Stimulated activated memory B cell treated with anti-CD40 and anti-IgM and Interleukin-4, amounts not matched to agents 10 μg/mL and 1 μg/mL and 100 μg/mL, for 72 hours (primary cell): ENCODE measurements at places on chromosomes 4 and X.

DNA sequence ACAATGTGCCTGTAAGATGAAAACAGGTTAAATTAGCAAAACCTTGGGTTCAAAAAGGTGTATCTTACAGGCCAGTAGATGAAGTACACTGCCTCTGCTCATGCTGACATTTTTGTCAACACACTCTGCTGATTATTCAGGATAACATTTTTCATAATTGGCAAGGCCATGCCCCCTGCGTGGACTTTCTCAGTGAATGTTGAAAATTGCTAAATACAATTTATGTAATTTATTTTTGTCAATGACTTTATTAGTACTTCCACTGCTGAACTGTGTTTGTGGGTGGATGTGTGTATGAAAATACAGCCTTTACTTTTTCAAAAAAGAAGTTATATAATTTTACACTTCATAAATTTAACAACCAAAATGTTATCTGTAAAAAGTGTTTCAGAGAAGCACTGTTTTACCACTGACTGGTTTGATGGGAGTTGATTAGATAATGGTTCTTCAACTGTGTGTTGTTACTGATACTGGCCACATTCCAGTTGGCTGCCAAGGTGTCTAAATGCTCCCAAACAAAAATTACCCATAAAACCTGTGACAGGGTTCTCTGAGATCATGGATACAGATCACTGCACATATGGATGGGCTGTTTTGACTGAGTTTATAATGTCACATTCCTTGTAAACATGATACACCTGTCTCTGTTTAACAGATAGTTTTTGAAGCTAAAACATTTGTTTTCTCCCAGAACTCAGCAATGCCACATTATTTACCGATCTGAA lies 151.9 kb upstream of the SLC7A11 start:
- no peak for ATAC-seq

- no peak for ATAC-seq
Measured at GRCh38 chr4:123767806-123768205, 371.2 kb downstream of the SPRY1 start.

GRCh38 chrX:53421772-53422085 lies 725 bp downstream of the SMC1A start:
- peak; percentile 46 for ATAC-seq

- ATAC-seq: peak; percentile 64
Measured at GRCh38 chr4:169225058-169225751, 45.6 kb downstream of the SH3RF1 start.

GRCh38 chr4:168825975-168826374 lies 184.1 kb downstream of the CBR4 start:
- ATAC-seq: no peak
